H9 (cell line): ENCODE measurements at places on chromosomes 16 and 17. TPM values are rescaled to one million over a fixed set of nuclear protein-coding genes. Genes with fewer than 3 reads are reported as not detected.
A peak's percentile ranks its signal among the peaks of the same experiment; 100 is the strongest.

DNA sequence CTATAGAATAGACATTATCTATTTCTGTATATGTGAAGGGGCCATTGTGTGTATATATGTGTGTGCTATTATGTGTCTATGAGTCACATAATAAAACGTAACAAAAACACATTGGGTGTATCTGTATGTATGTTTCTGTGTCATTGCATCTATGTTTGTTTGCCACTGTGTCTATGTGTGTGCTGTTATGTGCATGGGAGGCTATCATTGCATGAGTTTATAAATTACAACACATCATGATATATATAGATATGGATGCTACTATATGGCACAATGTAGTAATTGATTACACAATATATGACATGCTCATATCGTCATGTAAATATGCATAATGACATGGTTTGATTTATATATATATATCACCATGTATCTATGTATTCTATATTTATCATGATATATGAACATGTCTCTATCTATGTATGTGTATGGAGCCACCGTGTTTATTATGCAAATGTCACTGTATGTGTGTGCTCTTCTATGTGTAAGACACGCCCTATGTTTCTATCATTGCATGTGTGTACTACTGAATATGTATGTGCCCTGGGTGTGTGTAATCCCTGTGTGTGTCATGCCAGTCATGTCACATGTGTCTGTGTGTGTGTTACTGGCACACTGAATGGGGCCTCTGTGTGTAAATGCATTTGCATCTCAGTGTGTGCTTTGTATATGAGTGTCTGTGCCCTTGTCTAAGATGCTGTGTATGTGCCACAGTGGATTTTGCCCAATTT is 1.4 kb upstream of the TSPOAP1 start:
- no peak overlapping the region for H3K4me3 ChIP-seq
- no peaks in the 10 kb centered on the region for H3K36me3 ChIP-seq
- H3K27ac ChIP-seq, result no peak overlapping the region
- no peaks in the 10 kb centered on the region for H3K27me3 ChIP-seq
- H3K4me1 ChIP-seq, result peaks cover 5% of the 10 kb centered on the region; the same call in 1 of the 2 replicates
- DNase-seq, result no peak

Gene ABI3
- 2.1 and 2.4 TPM in 2 replicates for total RNA-seq

DNA sequence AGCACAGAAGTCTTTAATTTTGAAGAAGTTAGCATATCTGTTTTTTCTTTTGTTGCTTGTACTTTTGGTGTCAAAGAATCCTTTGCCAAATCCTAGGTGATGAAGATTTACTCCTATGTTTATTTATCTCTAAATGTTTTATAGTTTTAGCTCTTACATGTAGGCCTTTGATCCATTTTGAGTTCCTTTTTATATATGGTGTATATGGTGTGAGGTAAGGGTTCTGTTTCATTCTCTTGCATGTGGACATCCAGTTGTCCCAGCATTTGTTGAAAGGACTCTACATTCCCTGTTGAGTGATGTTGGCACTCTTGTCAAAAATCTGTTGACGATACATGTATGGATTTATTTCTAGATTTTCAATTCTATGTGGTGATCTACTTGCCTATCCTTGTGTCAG is 62.2 kb downstream of the RNF213 start:
- peaks cover 51% of the 10 kb centered on the region for H3K36me3 ChIP-seq
- H3K27ac ChIP-seq, result no peak overlapping the region
- H3K4me3 ChIP-seq, result no peak overlapping the region
- DNase-seq, result no peak
- H3K27me3 ChIP-seq, result no peaks in the 10 kb centered on the region; the same call in 1 of the 2 replicates

Gene TMEM204
- not detected in 2 replicates for total RNA-seq

- peak overlapping the region; percentile 81 for H3K4me3 ChIP-seq
- H3K27me3 ChIP-seq, result no peaks in the 10 kb centered on the region
- no peak overlapping the region for H3K27ac ChIP-seq
- H3K36me3 ChIP-seq, result no peaks in the 10 kb centered on the region
These were observed 1.7 kb downstream of the IL4R start for GRCh38 chr16:27315333-27316037.

DNA sequence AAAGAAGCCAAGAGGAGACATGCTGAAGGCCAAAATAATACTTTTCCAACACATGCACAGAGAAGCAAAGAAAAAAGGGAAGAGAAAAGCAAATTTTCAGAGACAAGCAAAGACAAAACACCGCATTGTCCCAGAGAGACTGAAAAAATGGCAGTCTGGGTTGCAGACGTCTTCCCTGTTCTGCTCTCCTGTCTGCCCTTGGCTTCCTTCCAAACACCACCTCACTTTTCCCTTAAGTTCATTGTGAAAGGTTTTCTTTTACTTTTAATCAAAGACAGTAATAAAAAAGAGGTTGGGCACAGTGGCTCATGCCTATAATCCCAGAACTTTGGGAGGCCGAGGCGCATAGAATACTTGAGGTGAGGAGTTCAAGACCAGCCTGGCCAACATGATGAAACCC is 21.2 kb upstream of the VAT1L start:
- no peak overlapping the region for H3K4me3 ChIP-seq
- no peaks in the 10 kb centered on the region for H3K27me3 ChIP-seq
- H3K36me3 ChIP-seq, result no peaks in the 10 kb centered on the region
- H3K27ac ChIP-seq, result no peak overlapping the region

DNA sequence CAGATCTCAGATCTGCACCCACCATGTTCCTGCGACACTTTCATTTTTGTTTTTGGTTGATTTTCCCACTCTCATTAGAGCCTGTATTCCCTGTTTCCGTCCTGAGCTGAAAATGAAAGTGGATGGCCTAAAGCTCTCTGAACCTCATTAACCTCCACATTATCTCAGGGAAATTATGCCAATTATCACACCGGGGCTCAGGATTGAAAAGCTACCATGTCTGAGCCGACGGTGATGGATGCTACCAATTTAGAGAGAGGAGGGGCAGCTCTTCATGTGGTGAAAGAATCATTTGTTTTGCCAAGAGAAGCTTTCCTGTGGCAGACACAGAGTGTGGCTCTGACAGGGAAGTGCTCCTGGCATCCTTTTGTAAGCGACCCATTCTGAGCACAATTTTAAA is 410.4 kb upstream of the CDH11 start:
- no peak overlapping the region for H3K4me3 ChIP-seq
- no peaks in the 10 kb centered on the region for H3K4me1 ChIP-seq
- H3K27me3 ChIP-seq, result no peaks in the 10 kb centered on the region
- DNase-seq, result no peak
- peaks cover 6% of the 10 kb centered on the region for H3K36me3 ChIP-seq
- H3K27ac ChIP-seq, result no peak overlapping the region

Gene HIC1
- 1.8 and 2.7 TPM in 2 replicates for total RNA-seq

Gene OR1A1
- total RNA-seq, result not detected in 2 replicates

Gene KRT33B
- not detected in 2 replicates for total RNA-seq

Gene WNK4
- 1.9 and 2.6 TPM in 2 replicates for total RNA-seq
